Left lung (tissue), 14 donors: ENCODE measurements at places on chromosomes 3 and 15.

- H3K27me3 ChIP-seq: no peaks in the 10 kb centered on the region
- H3K27ac ChIP-seq: no peak overlapping the region
- H3K4me1 ChIP-seq: peaks cover 6% of the 10 kb centered on the region
- no peaks in the 10 kb centered on the region for H3K36me3 ChIP-seq
These were observed 107.9 kb downstream of the AQP9 start for GRCh38 chr15:58246041-58246440.

GRCh38 chr3:181691901-181692300 is 19.8 kb upstream of the SOX2 start:
- no peaks in the 10 kb centered on the region for H3K36me3 ChIP-seq
- no peak for DNase-seq
- H3K4me3 ChIP-seq: no peak overlapping the region
- no peak overlapping the region for H3K27ac ChIP-seq
- H3K27me3 ChIP-seq: peaks cover 47% of the 10 kb centered on the region
- peaks cover 8% of the 10 kb centered on the region for H3K4me1 ChIP-seq

DNA sequence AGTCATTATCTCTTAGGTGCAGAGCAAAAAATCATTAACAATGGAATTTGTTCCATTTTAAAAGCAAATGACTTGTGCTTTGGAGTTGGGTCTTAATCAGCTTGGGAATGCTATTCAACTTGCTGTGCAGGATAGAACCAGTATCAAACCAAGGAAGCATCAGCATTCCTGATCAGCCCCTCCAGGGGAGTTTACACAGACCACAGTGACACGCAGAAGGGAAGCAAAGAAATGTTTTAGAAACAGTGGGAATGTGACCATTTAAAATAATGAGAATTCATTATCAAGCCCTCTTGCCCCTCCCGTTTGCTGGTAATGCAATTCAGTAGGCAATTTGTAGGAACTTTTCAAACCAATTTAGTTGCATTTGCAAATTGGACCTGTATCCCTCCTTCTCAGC is 155.1 kb downstream of the LRTM1 start:
- no peaks in the 10 kb centered on the region for H3K4me1 ChIP-seq
- H3K27ac ChIP-seq: no peak overlapping the region
- no peaks in the 10 kb centered on the region for H3K36me3 ChIP-seq
- H3K27me3 ChIP-seq: no peaks in the 10 kb centered on the region

DNA sequence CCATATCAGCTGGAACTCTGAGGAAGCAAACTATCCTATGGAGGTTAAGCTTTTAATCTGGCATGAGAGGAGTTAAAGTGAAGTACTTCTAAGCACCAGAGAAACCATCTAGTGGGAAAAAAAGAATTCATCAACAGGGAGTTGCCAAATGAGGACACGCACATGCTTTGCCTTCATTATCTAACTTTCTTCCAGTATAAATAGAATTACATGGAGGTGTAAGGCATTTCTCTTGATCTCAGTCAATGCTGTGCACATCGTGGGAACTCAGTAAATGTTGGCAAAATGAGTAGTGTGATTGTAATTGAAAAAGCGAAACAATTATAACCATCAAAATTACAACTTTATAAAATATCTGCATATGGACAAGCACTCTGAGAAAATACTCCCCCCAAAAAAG is 8.0 kb upstream of the GSK3B start:
- H3K27me3 ChIP-seq: no peaks in the 10 kb centered on the region
- no peak overlapping the region for H3K4me3 ChIP-seq
- H3K4me1 ChIP-seq: no peaks in the 10 kb centered on the region
- no peak overlapping the region for H3K27ac ChIP-seq
- no peaks in the 10 kb centered on the region for H3K36me3 ChIP-seq
